ENCODE measurements at places on chromosomes 1 and 21.

- DNase-seq = no peak
These were observed 42.0 kb downstream of the COLGALT2 start for GRCh38 chr1:183995322-183996039.

DNA sequence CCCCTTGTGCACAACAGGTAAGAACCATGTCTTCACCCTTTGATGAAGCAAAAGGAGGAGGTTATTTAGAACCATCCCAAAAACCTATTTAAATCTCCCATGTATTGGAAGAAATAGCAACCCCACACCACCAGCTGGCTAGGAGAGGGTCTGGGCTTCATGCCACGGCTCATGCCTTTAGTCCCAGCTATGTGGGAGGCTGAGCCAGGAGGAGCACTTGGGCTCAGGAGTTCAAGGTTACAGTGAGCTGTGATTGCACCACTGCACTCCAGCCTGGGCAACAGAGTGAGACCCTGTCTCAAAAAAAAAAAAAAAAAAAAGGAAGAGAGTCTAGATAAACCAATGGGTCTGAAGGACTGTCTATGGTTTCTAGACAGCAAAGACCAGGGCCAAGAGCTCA lies 197.9 kb upstream of the COA6 start:
- DNase-seq = no peak

DNA sequence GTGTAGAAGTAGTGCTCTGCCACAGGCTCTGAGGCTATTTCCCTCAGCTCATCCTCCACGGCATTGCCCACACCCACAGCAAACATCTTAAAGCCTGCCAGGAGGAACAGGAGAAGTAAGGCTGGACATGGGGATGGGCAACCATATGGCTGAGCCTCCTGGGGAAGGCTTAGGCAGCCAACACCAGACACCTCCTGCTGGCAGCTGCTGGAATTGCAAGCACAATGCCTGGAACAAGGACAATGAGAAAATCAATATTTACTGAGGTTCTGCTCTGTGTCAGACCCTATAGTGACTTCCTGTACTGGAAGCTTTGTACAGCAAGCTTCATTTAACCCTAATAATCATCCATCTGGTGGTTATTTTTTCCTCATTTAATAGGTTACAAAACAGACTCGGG lies 8.2 kb downstream of the MATN1 start:
- DNase-seq = no peak

- no peak for DNase-seq
These were observed 61.1 kb downstream of the GFI1 start for GRCh38 chr1:92425617-92426016.

DNA sequence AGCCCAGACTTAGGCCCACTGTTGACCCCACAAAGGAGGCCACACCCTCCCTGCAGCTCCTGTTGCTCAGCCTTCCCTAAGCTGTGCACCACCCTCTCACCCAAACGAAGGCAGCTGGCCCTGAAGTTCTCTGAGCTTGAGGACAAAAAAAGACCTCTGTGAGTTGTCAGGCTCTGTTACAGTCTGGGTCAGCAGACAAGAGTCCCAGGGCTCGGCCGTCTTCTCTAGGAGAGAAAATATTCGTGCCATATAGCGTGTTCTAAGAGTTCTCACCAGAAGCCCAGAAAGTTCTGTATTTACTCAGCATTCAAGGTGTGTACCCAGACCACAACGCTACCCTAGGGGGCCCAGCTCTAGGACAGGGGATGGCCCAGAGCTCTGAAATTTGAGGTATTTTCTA lies 25.5 kb upstream of the LYST start:
- DNase-seq = no peak

DNA sequence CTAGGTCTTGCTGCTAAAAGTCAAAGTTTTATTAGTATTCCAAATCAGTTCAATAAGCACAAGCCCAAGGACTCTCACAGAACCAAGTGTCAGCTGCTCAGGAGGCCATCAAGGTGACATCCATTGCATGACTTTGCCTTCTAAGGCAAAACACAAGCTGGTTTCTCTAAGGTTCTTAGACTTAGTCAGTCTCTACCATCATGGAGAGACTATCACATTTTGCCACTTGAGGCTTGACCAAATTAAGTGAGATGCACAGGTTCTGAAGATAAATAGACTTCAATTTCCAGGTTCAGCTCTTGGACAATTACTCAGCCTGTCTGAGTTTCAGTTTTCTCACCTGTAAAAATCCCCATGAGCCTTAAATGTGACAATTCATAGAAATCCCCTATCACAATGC lies 29.0 kb downstream of the TRIT1 start:
- no peak for DNase-seq

DNA sequence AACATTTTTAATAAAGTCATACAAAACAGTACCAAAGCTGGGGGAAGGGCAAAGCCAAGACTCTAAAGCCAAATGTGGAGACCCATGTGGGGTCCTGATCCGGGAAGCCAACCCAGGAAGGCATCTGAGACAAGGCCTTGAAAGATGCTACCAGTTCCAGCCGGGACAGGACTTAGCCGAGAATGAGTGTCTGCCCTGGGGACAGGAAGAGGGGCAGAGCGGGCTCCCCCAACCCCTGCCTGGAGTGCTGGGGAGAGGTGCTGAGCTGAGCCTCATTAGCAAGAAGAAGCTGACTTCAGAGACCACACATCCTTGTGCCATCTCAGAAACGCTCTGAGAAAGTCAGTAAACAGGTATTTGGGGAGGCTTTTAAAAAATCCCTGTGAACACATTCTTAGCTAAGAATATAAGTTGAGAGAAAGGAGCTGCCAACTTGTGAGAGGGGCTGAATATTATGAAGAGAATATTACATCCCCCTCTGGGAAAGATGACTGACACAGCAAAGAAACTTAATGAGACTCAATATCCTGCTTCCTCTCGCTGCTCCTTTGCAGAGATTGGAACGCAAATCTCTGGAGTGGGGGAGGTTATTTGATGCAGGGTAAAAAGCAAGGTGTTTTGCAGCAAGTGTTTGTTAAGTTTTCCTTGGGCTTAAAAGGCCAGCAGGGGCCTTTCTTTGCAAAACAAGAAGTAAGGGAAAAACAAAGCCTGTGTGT lies 103.3 kb upstream of the KCND3 start:
- DNase-seq = no peak

DNA sequence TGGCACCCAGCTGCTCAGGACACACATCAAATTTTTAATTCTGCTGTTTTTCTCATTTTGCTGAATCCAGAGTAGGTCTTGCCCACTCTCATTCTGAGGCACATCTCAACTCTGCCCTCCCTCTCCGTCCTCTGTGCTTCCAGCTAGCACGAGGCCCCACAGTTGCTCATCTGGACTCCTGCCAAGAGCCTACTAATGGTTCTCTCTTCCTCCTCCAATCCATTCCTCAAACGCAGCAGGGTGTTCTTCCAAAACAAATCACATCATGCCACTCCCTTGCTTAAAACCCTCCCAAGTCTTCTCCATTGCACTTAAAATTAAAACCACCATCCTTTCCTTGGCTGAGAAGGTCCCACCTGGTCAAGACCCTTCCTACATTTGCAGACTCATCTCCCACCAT lies 49.8 kb upstream of the SCAF4 start:
- no peak for DNase-seq

GRCh38 chr1:54671985-54672608 lies 30.5 kb downstream of the MROH7 start:
- no peak for DNase-seq

DNA sequence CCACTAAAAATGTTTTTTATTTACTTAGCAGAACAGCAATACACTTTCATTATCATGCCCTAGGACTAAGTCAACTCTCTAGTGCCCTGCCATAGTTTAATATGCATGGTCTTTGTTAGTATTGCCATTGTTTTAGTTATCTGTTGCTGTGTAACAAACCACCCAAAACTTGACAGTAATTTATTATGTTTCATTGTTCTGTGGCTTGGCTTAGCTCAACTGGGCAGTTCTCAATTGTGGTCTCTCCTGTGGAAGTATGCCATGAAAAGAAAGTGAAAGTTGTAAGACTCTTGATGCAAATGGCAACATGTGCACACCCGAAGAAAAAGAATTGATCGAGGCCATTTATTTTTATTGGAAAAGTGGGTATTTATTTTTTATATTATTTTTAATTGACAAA lies 206.3 kb upstream of the KCTD3 start:
- DNase-seq = no peak

DNA sequence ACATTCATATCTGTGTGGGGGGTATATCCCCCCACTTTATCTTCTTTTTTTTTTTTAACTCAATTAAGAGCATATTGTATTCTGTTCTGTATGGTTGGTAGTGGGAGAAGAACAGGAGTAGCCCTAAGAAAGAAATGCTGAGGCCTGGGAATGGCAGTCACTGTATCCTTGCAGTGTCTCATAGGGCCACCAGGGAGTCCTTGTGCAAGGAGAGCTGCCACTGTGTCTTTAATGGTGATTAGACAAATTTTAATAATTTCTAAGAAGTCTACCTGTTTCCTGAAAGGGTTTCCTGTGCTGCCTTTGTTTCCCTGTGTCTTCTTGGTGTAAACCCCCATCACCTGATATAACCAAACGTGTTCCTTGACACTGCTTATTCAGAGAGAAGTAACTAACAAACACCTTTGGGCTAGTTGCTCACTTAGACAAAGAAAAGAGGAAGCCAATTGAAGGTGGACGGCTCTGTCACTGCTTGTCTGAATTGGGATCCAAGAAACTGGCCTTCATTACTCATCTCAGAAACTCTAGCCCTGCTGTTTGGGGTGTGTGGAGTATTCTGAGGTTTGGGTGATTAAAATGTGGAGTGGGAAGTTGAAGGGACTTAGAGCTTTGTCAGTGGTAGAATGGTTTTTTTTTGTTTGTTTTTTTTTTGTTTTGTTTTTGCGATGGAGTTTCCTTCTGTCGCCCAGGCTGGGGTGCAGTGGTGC lies 15.2 kb downstream of the GIPC2 start:
- no peak for DNase-seq

GRCh38 chr1:186497651-186498050 lies 36.7 kb upstream of the PDC start:
- no peak for DNase-seq

DNA sequence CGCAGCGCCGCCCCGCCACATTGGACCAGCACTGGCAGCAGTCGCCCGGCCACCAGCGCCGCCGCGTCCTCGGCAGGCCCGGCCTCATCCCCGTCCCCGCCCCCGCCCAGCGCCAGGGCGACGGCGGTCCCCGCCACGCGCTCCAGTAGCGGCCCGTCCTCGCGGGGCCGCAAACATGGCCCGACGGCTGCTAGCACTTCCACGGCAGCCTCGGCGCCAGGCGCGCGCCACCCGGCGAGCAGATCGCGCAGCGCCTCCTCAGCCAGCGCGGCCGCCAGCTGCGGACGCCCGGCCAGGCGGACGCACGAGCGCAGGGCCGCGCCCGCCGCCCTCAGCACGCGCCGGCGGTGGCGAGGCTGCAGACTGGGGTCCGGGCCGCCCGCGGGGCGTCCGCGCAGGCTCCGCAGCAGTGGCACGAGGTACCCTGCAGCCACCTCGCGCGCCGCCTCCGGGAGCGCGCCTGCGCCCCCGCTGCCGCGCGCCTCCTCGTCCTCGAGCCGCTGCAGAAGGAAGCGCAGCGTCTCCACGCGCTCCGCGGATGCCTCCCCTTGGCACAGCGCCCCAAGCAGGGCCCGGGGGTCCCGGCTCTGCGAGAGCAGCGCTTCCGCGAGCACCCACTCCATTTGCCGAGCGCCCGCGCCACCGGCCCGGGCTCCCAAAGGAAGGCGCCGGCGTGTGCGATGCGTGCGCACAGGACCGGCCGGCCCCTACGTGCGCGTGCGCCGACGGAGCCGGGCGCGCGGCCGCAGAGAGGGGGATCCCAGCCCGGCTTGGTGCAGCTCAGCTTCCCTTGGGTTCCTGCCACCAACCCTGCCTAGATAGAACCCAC lies at the start of gene TARBP1:
TSS of gene TARBP1 (minus strand) at position 699 of the 829 bp plus-strand sequence. CDS start at position 623, 76 bp downstream.
- no peak for DNase-seq

DNA sequence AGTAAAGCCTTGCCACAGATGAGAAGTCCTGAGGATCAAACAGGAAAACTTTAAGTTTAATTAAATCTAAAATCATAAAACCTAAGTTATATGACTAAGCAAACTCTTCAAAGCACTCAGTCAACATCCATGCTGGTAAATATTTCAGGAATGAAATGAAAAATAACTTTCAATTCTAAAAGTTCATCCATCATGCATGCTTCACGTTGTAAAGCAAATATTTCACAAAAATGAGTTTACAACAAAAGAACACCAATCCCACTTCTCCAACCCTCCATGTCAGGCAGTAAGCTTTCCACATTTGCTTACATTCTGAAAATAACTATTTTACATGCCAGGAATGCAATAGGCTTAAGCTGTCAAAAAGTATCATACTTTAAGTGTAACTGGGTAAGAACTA lies 16.8 kb downstream of the APP start:
- DNase-seq = no peak

DNA sequence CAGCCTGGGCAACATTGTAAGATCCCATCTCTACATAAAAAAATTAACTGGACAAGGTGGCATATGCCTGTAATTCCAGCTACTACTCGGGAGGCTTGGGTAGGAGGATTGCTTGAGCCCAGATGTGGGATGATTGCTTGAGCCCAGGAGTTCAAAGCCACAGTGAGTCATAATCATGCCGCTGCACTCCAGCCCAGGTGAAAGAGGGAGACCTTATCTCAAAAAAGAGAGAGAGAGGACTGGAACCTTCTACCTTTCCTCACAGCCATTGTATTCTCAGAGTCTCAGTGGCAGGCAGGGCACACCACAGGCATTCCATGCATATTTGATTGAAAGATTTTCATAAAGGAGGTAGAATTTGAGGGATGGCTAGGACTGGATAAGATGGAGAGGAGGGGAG lies 78.4 kb downstream of the KIF14 start:
- DNase-seq = no peak

GRCh38 chr1:225998560-225999226 lies 450 bp downstream of the SDE2 start:
- DNase-seq = no peak

DNA sequence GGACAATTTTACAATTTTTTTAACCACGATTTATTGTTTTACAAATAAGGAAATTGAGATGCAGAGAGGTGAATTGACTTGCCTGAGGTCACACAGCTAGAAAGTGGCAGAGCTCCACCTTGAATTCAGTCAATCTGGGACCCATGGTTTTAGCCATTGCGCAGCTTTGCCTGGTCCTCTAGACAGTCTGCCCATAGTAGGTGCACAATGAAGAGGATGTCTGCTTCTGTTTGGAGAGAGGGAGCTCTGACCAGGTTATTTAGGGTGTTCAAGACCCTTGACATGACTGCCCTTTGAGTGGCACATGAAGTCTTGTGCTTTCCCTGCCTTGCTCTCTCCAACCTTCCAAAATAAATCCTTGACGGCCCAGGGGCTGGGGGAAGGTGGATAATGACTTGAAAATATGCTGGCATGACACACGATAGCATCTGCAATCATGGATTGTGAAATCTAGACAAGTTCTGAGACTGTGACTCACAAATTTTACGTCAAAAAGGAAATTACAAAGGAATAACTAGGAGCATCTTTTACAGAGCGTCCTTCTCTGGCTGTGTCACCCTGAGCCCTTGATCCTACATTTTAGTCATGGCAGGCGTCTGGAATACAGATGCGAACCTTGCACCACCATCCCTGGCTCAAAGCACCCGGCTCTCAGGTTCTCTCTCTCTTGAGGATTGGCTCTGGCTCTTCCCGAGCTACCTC lies 26.2 kb upstream of the ID3 start:
- DNase-seq = no peak

DNA sequence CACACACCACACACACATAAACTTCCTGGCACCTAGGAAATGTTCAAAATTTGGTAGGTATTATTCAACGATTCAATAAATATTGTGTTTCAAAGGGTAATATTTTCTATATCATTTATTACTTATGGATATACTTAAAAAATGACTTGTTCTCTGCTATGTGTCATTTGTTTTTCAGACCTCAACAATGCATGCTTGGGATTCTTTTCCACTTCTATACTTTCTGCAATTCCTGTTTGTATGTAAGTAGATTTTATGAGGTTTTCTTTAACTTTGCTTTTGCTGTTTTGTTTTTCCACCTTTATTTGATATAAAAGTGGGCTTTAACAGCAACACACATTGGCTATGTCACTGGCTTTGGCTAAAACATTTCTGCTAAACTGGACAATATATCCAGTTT lies 3.5 kb downstream of the CEP170 start:
- no peak for DNase-seq

Measured in esophagus squamous epithelium (tissue), 5 donors.